ENCODE measurements at places on chromosomes 13 and 19.

DNA sequence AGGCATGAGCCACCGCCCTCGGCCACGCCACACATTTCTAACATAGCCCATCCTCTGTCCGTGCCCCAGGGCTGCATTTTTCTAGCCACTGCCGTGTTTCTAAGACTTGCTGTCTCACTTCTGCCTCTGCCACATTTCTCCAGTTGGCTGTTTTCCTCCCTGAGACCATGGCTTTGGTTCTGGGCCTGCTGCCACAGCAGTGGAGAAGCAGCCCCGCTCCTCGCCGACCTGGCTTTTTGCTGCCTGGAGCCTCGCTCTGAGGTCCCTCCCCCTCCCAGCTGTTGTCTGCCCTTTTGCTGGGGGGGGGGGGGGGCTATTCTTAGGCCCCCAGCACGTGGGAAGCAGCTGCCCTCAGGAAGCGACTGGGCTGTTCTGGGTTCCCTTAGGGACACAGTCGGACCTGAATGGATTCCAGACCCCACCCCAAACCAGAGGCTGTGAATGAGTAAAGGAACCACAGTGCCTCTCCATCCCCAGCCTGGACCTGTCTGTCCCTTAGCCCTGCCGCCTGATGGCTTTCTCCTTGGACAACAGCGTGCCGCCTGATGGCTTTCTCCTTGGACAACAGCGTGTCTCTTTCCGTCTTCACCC, 3.3 kb downstream of the GYS1 start:
- no peak for DNase-seq

- DNase-seq, result no peak
Observed at GRCh38 chr13:102392481-102393209, 9.2 kb downstream of the FGF14 start.

DNA sequence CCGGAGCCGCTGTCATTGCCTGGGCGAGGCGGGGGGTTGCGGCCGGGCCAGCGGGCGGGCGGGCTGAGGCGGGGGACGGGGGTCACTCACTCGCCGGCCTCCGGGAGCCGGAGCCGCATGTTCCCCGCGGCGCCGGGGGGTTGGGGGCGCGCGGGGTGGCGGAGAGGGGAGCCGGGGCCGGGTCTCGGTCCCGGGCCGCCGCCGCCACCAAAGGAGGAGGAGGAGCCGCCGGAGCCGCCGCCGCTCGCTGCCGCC, 149 bp downstream of the MED26 start:
- no peak for DNase-seq

DNA sequence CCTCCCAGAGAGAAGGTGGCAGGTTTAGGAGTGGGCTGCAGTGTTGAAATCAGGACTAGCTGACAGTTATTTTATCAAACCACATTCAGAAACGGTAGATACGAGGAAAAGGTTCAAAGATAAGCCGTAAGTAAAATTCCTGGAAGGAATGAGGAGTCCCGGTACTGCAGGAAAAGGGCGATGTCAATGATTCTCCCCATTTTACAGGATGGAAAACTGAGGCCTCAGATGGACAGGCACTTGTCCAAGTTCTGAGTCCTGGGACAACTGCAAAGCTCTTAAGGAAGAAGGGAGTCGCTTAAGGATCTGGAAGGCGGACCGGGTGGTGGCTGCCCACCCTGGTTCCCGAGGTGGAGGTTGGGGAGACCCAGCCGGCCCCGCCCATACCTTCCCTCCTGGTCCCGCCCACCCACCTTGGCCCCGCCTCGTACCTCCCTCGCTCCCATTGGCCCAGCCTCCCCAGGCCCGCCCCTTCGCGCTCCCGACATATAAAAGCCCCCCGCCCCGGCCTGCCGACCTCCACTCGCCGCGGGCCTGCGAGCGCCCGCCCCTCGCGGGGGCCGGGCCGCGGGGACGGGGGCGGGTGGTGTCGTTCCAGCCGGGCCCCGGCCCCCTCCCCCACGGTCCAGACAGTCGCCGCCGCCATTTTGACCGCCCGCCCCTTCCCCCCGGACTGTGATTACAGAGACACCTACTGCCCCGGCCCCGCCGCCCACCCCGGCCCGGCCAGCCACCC, 603 bp downstream of the RFX1 start:
- DNase-seq, result peak; percentile 88

DNA sequence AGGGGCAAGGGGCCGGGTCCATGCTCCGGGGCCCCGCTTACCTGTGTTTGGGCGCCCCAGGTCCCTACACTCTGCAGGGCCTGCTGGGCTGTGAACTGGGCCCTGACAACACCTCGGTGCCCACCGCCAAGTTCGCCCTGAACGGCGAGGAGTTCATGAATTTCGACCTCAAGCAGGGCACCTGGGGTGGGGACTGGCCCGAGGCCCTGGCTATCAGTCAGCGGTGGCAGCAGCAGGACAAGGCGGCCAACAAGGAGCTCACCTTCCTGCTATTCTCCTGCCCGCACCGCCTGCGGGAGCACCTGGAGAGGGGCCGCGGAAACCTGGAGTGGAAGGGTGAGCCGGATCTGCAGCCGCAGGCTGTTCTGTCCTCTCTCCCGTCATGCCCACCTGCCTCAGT, 1.7 kb downstream of the FCGRT start:
- DNase-seq, result no peak

GRCh38 chr13:43669964-43670363, 116.8 kb downstream of the ENOX1 start:
- no peak for DNase-seq

DNA sequence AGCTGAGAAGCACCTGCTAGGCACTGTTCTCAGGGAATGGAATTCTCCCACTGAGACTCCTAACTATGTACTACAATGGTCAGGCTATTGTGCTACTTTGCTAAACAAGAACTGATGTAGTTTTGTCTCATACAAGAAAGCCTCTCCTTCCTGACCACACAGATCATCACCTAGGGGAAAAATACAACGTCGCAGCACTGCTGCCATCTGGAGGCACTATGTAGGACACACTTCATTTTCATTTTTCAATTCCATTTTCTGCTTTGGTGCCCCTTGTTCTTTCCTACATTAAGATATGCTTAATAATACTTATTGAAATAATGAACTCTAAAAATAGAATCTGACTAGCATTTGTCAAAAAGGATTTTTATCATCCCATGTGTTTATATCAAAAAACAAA, 21.1 kb downstream of the PROSER1 start:
- peak; percentile 6 for DNase-seq

- DNase-seq, result peak; percentile 89
Observed at GRCh38 chr13:59103004-59103768, 1060.5 kb downstream of the DIAPH3 start.

DNA sequence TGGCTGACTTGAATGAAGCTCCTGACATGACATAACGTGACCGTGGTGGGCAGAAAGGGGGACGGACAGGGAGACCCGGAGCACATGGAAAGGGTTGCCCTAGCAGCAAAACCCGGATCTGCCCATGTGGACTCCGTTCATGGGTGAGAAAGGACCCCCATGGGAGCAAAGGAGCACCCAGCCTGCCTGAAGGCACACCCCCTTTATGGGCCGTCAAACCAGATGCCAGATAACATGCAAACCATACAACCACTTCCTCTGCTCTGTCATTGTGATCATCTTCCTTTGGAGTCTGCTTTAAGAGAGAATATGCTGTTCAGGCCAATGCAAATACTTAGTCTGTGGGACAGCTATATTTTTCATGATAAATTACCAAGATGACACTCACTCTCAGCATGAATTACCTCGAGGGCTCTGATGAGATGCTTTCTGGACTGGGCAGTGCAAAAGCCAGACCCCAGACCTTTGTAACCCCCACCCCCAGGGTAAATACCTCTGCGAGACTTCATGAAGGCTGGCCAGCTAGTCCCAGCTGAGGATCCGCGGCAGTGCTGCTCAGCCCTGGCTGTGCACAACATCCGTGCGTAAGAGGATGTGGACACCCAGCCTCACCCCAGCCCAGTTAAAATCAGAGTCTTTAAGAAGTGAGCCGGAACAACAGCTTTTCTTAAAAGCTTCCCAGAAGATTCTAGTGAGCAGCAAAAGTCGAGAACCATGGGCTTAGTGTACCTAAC, 126.6 kb downstream of the USP12 start:
- no peak for DNase-seq

- DNase-seq, result peak; percentile 48
Observed at GRCh38 chr19:17757125-17757524, 5.8 kb downstream of the FCHO1 start.

DNA sequence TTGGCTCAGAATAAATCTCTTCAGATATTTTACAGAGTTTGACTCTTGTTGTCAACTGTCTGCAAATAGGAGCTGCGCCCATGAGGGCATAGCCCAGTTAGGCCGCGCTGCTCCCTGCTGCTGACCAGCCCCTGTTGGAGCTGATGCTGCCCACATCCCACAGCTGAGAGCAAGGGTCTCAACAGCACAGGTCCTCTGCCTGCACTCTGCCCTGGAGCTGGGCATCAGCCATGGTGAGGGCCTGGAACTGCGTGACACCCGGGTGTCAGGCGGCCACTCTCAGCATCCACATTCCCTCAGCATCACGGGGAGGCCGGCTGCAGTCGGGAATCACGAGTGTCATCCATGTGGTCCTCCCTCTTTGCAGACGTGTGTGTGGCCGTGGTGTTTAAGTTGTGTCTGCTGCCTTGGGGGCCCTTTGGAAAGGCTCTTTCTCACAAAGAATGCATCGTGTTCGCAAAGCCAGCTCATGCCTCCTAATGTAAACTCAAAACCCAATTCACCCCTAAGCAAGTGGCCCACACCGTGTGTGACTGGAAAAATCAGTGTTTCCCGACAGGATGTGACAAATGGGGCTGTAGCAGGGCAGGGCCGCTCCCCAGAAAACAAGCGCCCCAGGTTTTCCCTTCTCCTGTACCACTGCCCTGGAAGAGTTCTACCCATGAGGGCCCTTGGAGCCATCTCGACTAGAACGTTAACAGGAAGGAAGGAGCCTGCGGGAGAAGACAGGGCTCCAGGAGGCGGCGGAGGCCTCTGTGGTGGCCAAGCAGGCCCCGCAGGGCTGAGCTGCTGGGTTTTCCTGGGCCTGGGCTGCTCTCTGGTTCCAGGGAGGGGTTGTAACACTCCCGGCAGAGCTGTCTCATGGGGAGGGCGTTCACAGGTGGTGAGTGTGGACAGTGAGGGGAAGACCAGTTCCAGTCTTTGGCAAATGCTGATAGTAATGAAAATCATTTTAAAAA, 20.3 kb downstream of the ATP11A start:
- no peak for DNase-seq

GRCh38 chr19:33171916-33172359, 22.2 kb upstream of the LRP3 start:
- DNase-seq, result peak; percentile 71

GRCh38 chr19:21158523-21159135, 16.8 kb downstream of the ZNF431 start:
- peak; percentile 6 for DNase-seq

GRCh38 chr19:12815088-12815487, 8.7 kb downstream of the RNASEH2A start:
- no peak for DNase-seq

DNA sequence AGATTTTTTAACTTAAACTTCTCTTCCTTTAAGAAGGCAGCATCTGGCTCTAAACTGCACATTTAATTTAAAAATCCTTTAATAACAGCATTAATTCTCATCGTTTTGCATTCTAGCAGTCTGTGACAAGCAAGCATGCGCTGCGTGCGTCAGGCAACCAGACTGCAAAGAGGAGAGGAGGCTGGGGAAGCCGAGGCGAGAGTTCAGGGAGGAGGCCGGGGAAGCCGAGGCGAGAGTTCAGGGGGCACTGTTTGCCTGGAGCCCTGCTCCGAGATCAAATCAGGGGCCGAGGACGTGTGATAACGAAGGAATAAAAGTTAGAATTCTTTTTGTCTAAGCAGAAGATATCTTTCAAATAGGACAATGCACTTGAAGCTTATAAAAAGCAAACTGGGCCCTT, 435.7 kb downstream of the EFNB2 start:
- peak; percentile 37 for DNase-seq

DNA sequence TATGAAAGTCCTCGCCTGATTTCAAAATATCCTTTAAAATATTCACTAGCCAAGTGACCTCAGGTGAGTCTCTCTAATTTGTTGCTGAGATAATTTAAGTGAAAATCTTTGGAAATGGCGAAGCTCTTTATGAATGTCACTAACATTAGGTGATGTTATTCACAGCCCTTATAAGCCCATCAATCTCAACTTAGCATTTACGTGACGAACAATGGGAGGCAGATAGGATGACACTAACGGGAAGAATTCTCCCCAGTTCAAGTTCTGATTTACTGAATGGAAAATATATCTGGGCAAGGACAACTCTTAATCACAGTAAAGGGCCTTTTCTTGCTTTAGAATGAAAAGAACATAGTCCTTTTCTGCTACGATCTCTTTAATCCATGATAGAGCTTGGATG, 378.7 kb downstream of the LIG4 start:
- no peak for DNase-seq

DNA sequence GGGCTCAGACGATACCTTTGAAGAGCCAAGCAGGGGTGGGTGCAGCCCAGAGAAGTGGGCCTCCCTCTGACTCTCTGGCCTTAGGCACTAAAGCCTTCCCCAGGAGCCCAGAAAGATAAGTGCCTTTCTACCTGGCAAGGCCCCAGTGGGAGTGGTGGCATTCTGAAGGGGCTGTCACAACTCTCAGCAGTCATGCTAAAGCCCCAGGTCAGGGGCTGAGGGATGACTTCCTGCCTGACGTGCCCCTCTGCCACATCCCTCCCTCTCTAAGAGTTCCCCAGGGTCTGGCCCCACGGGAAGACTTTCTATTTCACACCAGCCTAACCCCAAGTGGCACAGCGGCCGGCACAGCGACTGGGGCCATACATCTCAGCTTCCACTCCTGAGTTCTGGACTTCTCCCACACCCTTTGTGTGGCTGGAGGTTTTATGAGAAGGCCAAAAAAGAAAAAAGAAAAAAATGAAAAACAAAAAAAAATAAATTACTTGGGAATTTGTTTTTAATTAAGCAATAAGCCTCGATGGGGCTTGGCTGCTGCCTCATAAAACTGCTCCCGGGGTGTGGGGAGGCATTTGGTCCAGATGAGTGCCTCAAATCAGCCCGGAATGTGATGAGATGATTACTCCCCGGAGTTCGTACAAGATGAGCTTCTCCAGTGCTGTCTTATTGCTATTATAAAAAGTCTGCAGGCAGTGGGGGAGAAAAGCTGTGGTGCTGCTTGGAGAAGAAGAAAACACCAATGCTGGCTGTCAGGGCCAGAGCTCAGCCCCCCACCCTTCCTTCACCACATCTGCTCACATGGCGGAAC, 28.5 kb upstream of the PLEKHF1 start:
- peak; percentile 37 for DNase-seq

DNA sequence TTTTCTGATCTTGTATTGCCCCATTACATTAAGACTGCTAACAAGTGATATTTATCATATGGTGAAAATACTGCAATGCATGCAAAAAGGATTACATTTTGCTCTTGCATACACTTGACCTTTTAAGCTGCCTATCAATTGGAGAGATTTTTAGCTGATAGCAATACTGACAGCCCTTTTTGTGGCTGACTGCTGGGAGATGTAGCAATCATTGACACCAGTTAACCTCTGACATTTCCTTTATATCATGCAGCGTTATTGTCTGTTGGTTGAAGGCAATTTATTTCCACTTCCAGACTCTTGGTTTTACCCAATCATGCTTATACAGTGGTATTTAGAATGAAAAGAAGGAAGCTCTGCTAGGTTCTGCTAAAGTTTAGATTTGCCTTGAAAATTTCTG, 364.0 kb downstream of the LMO7 start:
- no peak for DNase-seq
